ENCODE measurements at places on chromosomes 6 and 20.

DNA sequence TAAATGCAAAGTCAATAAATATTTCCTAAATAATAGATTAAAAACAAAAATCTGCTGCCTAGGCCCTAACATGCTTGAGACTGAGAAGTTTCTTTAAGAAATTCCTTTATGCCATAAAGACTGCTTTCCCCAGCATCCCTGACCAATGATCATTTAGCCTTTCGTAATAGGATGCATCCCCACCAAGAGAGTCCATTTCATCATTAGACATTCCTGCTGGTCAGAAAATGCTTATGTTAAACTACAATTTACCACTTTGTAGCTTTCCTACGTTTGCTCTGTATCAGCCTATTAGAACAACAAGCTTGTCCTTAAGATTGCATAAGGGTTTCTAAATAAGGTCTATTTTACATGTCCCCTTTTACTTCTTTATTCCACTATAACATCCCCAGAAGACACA is 59.8 kb upstream of the HSF2 start:
- H3K27me3 ChIP-seq: no peaks in the 10 kb centered on the region
- H3K27ac ChIP-seq: no peak overlapping the region
- no peak overlapping the region for H3K4me3 ChIP-seq
- no peaks in the 10 kb centered on the region for H3K4me1 ChIP-seq
- no peak for DNase-seq

GRCh38 chr20:52895235-52895634 is 76.9 kb upstream of the TSHZ2 start:
- H3K4me3 ChIP-seq: no peak overlapping the region
- H3K27me3 ChIP-seq: no peaks in the 10 kb centered on the region
- H3K36me3 ChIP-seq: no peaks in the 10 kb centered on the region
- no peak for DNase-seq

GRCh38 chr6:47519279-47519678 is 41.7 kb downstream of the CD2AP start:
- H3K4me3 ChIP-seq: no peak overlapping the region
- DNase-seq: no peak
- no peaks in the 10 kb centered on the region for H3K27me3 ChIP-seq
- no peaks in the 10 kb centered on the region for H3K36me3 ChIP-seq
- peaks cover 9% of the 10 kb centered on the region for H3K4me1 ChIP-seq

DNA sequence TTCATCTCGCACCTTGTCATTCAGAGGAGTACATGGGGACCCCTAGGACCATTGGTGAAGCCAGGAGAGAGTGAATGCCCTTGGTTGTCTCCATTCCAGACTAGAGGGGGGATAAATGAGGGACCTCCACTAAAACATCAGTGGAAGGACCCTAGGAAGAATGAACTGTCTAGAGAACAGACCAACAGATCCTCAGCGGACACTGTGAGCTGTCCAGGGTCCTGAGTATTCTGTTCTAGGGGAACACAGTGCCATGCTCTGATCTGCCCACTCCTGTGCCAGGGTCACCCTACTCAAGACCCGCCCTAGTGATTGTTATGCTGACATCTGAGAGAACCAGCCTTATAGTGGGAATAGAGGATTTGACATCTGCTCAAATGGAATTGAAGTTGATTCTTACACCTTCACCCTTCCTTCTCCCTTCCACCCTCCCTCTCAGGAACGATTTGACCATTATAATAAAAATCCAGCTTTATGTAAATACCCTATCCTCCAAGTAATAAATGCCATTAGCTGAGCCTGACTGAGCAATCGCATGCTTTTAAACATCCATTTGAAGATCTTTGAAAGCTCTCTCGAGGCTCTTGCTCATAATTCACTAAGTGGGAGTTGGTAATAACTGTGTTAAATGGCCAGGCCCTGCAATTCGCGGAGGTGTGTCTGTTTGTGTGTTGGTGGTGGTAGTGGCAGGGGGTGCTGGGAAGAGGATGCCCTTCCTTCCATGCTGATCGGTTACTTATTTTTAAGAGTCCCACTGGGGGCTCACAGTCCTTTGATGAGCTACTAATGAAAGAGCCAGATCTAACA is 43.6 kb upstream of the SLC32A1 start:
- H3K4me3 ChIP-seq: no peak overlapping the region
- no peak overlapping the region for H3K27ac ChIP-seq
- no peak for DNase-seq

DNA sequence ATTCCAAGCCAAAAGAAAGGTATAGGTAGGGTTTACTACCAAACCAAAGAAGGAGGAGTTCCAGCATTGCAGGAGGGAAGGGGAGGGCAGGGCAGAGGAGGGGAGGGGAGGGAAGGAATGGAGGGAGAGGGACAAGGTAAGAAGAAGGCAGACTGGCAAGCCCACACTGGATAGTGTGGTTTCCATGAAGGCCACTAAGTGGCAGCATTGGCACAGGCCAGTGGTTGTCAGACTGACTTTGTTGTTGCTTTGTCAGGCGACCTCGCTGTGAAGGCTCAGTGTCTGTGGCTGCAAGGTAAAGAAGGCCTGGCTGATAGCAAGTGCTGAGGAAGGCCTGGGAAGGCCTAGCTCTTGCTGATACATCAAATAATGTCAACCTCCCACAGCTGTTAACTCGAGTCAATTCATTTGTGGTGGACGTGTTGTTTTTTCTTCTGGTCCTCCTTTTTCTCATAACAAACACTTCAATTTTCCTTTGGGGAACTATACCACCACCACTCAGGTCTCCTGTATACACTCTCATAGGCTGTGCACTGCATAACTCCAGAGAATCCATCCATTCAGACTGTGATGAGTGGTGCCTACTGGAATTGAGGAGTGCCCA is 7.7 kb upstream of the ZNF334 start:
- no peaks in the 10 kb centered on the region for H3K4me1 ChIP-seq
- H3K27ac ChIP-seq: no peak overlapping the region
- no peaks in the 10 kb centered on the region for H3K27me3 ChIP-seq
- no peak overlapping the region for H3K4me3 ChIP-seq
- DNase-seq: no peak
- H3K36me3 ChIP-seq: no peaks in the 10 kb centered on the region

DNA sequence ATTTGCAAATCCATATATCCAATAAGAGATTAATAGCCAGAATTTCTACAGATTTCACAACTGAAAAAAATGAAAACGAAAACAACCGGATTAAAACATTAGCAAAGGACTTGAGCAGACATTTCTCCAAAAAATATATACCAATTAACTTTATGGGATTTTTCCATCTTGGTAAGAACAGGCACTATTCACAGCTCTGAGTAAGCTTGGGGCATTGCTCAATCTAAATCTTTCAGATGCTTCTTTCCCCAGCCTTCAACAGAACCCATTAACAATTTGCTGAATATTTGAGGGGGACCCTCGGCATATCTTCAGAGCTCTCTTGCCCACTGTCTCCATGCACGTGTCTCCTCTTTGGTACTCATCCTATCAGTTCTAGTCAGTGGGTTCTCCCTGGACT is 111.7 kb upstream of the CD93 start:
- no peaks in the 10 kb centered on the region for H3K4me1 ChIP-seq
- no peak for DNase-seq
- no peak overlapping the region for H3K4me3 ChIP-seq
- no peak overlapping the region for H3K27ac ChIP-seq
- H3K36me3 ChIP-seq: no peaks in the 10 kb centered on the region

GRCh38 chr6:14290772-14291330 is 173.3 kb downstream of the CD83 start:
- no peak overlapping the region for H3K4me3 ChIP-seq
- no peak for DNase-seq
- H3K27me3 ChIP-seq: no peaks in the 10 kb centered on the region
- H3K27ac ChIP-seq: no peak overlapping the region
- no peaks in the 10 kb centered on the region for H3K36me3 ChIP-seq
- H3K4me1 ChIP-seq: peaks cover 10% of the 10 kb centered on the region

DNA sequence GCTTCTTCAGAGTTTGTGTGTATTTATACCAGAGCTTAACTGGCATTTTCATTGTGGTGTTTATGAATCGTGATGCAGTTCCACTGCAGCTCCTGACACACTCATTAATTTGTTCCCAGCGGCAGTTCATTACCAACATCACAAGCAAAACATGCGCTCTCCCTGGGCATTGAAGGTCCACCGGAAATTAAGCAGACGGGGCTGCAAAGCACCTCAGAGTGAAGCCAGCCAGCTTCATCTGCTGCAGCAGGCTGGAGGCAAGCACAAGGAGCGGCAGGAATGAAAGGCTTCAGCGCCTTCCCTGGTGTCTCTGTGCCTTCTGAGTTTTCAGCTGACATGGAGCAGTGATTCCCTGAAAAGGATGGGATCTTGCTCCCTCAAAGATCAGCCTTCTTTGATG is 246.0 kb upstream of the SPTLC3 start:
- peak overlapping the region; percentile 62 for H3K4me3 ChIP-seq
- no peaks in the 10 kb centered on the region for H3K27me3 ChIP-seq
- H3K4me1 ChIP-seq: peaks cover 13% of the 10 kb centered on the region
- DNase-seq: no peak
- H3K27ac ChIP-seq: peak overlapping the region; percentile 56

DNA sequence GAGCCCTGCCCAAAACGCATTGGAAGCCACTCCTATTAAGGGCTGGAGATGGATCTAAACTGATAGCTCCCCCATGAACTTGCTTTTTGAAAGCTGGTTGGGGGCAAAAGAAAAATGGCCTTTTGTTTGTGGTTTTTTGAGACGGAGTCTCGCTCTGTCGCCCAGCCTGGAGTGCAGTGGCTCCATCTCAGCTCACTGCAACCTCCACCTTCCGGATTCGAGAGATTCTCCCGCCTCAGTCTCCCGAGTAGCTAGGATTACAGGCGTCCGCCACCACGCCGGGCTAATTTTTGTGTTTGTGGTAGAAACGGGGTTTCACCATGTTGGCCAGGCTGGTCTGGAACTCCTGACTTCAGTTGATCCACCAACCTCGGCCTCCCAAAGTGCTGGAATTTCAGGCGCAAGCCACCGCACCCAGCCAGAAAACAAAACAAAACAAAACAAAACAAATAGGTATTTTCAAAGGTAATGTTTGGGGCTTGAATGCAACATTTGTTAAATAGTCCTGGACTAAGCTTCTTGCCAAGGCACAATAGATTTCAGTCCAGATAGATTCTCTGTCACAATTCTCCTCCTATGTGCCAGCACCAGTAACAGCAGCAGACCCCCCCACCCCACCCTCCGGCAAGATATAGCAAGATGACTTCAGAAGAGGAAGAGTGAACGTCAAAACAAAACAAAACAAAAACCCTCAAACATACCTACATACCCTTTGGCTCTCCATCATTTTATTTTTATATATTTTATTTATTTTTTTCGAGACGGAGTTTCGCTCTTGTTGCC is 26.5 kb upstream of the ABT1 start:
- no peak overlapping the region for H3K27ac ChIP-seq
- no peaks in the 10 kb centered on the region for H3K36me3 ChIP-seq
- H3K27me3 ChIP-seq: no peaks in the 10 kb centered on the region
- H3K4me3 ChIP-seq: no peak overlapping the region
- no peak for DNase-seq
- H3K4me1 ChIP-seq: peaks cover 4% of the 10 kb centered on the region

GRCh38 chr20:12733811-12734210 is 275.0 kb upstream of the SPTLC3 start:
- peaks cover 21% of the 10 kb centered on the region for H3K4me1 ChIP-seq
- H3K27me3 ChIP-seq: no peaks in the 10 kb centered on the region
- no peak for DNase-seq
- no peaks in the 10 kb centered on the region for H3K36me3 ChIP-seq
- no peak overlapping the region for H3K4me3 ChIP-seq

DNA sequence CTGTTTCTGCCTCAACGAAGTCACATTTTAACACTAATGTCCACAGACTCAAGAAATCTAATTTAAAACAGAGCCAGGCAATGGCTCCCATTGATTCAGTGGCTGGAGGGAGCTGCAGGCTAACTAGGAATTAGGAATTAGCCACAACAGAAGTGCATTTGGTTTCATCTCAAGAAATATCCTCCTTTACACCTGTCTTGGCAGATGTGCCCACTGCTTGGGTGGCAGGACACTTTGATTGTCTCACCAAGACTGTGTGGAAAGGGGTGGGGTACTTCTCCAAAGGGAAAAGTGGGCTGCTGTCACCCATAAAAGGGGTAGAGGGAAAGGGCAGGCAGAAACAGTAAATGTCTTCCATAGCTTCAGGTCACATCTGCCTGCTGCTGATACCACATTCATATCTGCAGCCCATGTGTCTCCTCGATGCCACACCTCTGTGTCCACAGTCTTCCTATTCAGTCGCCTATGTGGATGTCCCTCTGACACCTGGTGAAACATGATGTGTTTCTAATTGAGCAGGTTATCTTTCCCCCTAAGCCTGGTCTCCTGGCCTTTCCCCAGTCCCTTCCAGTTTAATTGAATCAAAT is 10.9 kb upstream of the OSER1 start:
- no peak overlapping the region for H3K4me3 ChIP-seq
- H3K36me3 ChIP-seq: no peaks in the 10 kb centered on the region
- H3K4me1 ChIP-seq: no peaks in the 10 kb centered on the region

DNA sequence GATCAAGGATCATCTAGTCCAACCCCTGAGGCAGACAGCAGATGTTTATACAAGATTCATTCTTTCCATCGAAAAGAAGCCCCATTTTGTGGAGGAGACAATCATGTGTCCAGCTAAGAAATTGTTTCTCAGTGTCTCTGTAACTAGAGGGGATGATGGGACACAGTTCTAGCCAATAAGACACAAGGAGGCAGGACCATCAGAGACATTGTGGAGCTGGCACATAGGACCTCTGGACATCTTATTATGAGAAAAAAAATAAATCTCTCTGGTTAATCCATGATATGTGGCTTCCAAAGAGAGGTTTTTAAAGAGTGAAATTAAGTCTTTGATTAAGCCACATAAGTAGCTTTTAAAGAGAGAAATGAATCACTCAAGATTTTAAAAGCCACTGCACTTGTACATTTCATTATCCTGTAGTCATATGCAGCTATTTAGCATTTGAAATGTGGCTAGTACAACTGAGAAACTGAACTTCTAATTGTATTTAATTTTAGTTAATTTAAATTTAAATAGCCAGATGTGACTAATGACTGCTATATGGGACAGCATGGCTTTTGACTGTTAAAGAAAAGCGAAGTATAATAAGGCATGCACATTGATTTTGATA is 176.8 kb downstream of the TASP1 start:
- H3K4me1 ChIP-seq: no peaks in the 10 kb centered on the region
- H3K36me3 ChIP-seq: no peaks in the 10 kb centered on the region
- no peak for DNase-seq

DNA sequence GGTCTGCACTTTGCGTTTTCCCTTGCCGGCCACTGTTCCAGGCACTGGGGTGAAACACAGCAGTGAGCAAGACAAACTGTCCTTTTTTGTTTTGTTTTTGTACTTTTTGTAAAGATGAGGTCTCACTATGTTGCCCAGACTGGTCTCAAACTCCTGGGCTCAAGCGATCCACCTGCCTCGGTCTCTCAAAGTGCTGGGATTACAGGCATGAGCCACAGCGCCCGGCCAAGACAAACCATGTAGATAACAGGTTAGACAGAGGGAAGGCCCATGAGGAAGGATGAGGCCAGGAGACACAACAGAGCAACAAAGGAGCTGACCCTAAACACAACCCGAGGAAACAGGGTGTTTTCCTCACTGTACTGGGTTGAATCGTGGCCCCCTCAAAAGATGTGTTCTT is 165.4 kb downstream of the NFATC2 start:
- no peaks in the 10 kb centered on the region for H3K4me1 ChIP-seq
- no peaks in the 10 kb centered on the region for H3K36me3 ChIP-seq
- H3K4me3 ChIP-seq: no peak overlapping the region
- H3K27ac ChIP-seq: no peak overlapping the region
- no peak for DNase-seq
- H3K27me3 ChIP-seq: no peaks in the 10 kb centered on the region
